Caudate nucleus (tissue), 63 donors: ENCODE measurements at places on chromosomes 2 and 18.

DNA sequence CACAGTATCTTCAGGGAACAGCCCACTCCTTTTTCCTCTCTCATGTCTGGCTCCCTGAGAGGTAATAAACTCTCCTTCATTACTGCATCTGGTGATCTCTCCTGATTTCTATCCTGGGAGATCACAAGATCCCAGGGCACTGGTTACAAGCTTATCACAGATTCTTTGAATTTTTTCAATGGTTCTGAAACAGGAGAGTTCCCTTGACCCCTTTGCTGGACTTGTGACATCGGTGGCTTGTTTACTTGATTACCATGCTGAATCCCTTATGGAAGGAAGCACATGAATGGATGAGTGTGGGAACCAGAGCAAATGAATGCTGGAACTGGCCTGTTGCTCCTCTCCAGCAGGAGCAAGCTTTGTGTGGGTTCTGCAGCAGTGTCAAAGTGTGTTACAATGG lies 67.2 kb upstream of the HNMT start:
- no peak for DNase-seq

GRCh38 chr2:230939691-230940470 lies 14.8 kb upstream of the GPR55 start:
- DNase-seq: no peak

DNA sequence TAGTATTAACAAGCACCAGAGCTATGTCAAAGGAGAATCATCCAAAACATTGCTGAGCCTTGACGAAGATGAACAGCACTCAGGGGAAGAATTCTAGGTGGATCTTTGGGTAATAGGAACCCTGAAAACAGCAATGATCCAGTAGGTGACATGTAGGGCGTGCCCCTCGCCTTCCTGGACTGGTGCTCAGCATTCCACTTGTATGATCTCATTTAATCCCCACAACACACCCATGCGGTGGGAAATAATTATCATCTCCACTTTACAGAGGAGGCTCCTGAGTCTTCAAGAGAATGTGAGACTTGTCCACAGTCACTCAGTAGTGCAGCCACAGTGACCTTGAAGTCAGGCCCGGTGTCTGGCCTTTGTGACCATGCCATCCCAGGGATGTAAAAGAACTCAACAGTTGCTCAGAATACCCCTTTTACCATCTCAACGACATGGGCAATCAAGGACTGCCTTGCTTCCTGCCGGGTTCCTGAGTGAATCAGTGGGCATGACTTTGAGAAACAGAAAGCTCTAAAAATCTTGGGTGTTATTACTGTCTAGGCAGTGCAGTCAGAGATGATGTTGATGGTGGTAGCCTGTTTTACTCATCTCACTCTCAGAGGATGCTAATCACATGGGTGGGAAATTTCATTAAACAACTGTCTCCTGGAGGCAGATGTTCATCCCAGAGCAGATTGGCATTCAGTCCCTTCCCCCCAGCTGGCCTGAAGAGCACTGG lies 161.6 kb downstream of the BCL11A start:
- DNase-seq: no peak

DNA sequence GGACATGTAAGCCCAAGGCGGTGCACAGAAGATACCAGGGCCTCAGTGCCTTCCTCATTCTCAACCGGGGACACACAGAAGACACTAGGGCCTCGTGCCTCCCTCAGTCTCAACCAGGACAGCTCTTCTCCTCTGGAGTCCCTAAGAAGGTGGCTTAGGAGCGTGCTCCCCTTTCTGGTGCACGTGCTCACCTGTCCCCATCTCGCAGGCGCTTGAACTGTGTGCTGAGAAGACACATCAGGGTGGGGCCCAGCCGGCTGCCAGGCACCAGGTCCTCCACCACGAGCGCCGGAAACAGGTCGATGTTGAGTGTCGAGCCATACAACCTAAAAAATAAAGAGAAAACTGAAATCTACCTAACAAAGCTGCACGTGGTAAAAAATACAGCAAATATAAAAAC lies 99.9 kb downstream of the PXDN start:
- no peak for DNase-seq

DNA sequence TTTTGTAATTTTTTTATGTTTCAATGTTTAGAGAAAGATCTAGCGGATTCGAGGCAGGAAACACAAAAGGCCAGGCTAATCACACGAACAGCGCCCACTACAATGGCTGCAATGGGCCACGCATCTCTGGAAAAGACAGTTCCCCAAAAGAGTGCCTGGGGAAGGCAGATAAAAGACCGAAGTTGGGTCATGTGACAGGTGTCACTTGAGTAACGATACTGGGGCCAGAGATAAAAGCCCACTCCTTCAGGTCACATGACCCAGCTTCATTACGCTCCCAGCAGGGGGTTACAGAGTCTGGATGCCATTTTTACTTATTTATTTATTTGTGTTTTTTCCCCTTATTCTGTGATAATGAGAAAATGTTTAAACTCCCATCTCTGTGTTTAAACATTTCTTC lies 95.4 kb downstream of the CDK15 start:
- DNase-seq: no peak

GRCh38 chr2:190579915-190580846 lies 45.7 kb upstream of the NEMP2 start:
- DNase-seq: no peak

GRCh38 chr2:66794070-66794469 lies 359.1 kb downstream of the MEIS1 start:
- no peak for DNase-seq

DNA sequence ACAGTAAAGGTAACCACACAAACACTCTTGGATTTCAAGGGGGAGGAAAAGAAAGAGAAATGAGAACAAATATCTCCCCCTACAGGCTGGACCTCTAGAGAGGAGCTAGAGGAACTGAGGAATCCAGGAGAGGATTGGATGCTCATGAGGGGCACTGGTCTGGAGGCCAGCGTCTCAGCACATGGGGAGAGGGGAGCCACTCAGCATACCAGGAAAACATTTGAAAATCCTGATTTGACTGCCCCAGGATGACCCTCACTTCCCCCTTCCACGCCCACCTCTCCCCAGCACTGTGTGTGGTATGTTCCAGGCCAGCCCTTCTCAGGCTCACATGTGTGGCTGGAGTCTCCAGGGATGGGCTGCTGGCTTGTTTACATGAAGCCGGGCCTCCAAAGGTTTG lies 396.8 kb upstream of the ID2 start:
- DNase-seq: no peak

- DNase-seq: no peak
These were observed 102.4 kb downstream of the TRIB2 start for GRCh38 chr2:12819103-12819475.

DNA sequence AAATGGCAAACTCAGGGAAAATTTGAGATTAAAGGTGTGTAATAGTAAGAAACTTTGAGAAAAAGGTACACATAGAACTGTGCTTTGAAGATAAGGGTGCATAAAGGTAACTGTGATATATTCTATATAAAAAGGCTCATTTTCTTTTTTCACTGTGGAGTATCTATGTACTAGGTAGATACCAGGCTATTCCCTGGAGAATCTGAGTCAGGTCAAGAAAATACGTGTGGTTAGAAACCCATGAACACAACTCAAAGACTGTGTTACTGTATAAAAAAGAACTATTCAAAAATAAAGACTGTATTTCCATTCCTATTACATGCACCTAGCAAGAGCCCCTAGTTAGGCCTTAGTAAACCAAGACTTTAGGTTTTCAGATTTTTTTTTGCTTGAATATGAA lies 100.1 kb upstream of the GRB14 start:
- DNase-seq: no peak

GRCh38 chr2:109180786-109181185 lies 51.8 kb downstream of the SH3RF3 start:
- no peak for DNase-seq

DNA sequence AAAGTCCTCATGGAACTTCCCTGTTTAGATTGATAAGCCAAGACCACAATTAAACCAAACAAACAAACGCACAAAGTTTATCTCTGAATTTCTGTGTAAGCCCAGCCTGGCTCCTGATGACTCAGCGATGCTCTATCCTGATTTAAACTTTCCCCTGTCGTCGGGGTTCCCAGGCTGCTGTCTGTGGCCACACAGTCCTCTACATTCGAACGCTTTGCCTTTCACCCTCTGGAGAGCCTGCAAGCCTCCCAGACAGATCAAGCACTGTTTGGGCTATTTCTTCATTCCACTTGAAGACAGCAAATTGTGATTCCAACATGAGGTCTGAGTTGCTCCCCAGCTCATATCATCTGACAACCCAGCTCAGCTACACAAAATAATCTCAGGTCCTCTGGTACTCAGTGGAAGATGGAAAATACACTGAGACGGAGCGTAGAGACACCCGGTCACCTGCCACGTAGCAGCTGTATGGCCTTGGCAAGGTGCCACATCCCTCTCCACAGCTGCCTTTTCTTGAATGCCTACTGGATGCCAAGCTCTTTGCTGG lies 51.2 kb downstream of the CYRIA start:
- no peak for DNase-seq

DNA sequence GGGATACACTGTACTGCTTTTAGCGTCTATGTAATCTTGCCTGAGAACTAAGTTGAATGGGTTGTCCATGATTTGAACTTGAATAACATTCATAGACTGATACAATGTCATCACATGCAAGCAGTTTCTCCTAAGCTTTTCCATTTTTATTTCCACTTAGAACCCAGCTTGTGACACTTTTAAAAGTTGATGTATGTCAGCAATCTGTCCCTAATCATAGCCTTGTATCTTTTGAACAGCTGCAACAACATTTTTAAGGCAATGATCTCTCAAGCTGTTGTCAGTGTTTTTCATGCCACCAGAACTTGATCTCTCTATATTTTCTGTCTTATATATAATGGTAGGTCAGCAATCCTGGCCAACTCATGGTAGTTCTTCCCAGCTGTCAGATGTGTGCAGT lies 185.0 kb downstream of the DOK6 start:
- no peak for DNase-seq

- no peak for DNase-seq
These were observed 111.6 kb downstream of the CLIP4 start for GRCh38 chr2:29226808-29227207.

- DNase-seq: no peak
These were observed 41.0 kb downstream of the KIDINS220 start for GRCh38 chr2:8796315-8796848.
